Stimulated activated CD8-positive, alpha-beta memory T cell treated with anti-CD3 and anti-CD28 coated beads, Interleukin-7, amount 100 ng/mL, for 1 hour (primary cell): ENCODE measurements at places on chromosomes 13 and 19.

GRCh38 chr13:98108341-98108740 is 34.6 kb upstream of the FARP1 start:
- no peak for DNase-seq

DNA sequence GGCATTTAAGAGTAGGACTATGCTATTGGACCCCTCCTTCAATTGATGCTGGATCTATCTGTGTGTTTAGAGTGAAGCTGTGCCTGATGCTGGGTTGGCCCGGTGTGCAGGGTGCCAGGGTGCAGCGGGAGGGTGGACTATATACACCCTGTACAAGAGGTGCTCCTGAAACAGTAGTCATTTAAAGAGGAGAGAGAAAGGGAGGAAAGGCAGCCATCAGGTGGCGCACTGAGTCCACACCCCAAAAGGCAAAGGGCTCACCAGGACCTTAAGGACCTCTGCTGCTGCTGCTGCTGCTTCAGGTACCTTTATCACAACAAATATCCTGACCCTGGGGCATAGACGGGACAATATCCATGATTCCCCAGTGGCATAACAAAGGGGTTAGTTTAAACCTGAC is 39.4 kb downstream of the ZNF136 start:
- DNase-seq, result no peak

- DNase-seq, result no peak
Measured at GRCh38 chr19:52277471-52277870, 8.1 kb downstream of the ZNF766 start.

GRCh38 chr13:35768551-35768950 is 292.1 kb upstream of the MAB21L1 start:
- DNase-seq, result no peak

GRCh38 chr19:12723641-12724426 is at the start of gene TNPO2:
TSS of gene TNPO2 (minus strand) at chr19:12723932. CDS start at chr19:12720977, 2,955 bp downstream.
- peak; percentile 41 for DNase-seq

DNA sequence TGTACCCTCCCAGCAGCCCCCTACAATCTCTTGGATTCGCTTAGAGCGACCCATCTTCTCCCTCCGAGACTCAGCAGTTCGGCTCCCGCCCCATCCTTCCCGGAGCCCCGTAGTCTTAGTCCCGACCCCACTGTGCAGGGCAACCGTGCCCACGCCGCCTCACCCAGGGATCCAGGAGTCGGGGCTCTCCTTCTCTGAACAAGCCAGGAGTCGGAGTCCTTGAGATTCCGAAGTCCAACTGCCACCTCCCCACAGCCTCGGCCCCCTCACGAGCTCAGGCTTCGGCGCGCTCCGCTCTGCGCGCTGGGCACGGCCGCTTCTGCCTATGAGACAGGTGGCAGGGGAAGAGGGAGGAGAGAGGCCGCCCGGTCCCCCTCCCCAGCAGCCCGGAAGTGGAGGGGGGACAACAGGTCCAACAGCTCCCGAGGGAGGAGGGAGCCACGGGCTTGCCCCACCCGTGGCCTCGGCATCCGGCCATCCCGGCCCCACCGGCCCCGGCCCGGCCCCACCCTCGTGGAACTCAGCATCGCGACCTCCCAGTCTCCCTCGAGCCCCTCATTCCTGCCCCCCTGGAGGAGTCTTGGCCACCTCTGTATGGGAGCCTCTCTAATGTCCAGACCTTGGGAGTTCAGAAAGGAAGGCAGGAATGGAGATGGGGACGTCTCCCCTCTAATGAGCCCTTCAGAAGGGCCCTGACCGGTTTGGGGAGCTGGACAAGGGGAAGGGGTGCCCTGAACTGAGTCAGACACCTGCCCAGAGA is at the start of gene PHLDB3:
Gene PHLDB3 (minus strand): TSS at position 321 of the 760 bp plus-strand sequence. CDS start 628 bp downstream, outside the sequence.
- no peak for DNase-seq

- no peak for DNase-seq
Measured at GRCh38 chr19:38196245-38196837, 27.7 kb downstream of the DPF1 start.

DNA sequence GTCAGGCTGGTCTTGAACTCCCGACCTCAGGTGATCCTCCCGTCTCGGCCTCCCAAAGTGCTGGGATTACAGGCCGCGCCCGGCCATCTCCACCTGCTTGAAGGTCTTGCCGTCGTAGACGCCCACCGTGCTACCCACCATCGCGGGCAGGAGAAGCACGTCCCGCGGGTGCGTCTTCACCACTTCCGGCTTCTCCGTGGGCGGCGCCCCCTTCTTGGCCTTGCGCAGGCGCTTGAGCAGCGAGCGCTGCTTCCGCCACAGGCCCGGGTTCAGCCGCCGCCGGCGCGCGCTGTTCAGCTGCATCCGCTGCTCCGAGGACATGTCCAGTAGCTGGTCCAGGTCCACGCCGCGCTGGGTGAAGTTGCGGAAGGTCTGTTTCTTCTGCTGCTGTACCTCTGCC is 21.6 kb downstream of the EFNA2 start:
- no peak for DNase-seq

- DNase-seq, result no peak
Measured at GRCh38 chr13:84896128-84896527, 903.1 kb downstream of the SLITRK6 start.

- DNase-seq, result no peak
Measured at GRCh38 chr19:58364146-58364545, 1.6 kb upstream of the ZNF497 start.

GRCh38 chr13:61123538-61124289 is 291.9 kb downstream of the PCDH20 start:
- DNase-seq, result no peak

DNA sequence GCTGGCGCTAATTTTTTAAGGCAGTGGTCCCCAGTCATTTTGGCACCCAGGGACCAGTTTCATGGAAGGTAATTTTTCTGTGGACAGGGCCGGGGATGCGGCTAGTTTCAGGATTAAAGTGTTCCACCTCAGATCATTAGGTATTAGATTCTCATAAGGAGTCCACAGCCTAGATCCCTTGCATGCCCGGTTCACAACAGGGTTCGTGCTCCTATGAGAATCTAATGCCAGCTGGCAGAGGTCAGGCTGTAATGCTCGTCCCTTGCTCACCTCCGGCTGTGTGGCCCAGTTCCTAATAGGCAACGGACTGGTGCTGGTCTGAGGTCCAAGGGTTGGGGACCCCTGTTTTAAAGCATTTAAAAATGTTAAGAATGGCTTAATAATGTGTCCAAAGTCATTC is 54.1 kb downstream of the GPC6 start:
- no peak for DNase-seq

- DNase-seq, result no peak
Measured at GRCh38 chr13:71460211-71460610, 406.8 kb downstream of the DACH1 start.

- no peak for DNase-seq
Measured at GRCh38 chr13:97948041-97948440, 5.4 kb upstream of the IPO5 start.

GRCh38 chr13:98443329-98443728 is 133.6 kb downstream of the STK24 start:
- DNase-seq, result no peak

DNA sequence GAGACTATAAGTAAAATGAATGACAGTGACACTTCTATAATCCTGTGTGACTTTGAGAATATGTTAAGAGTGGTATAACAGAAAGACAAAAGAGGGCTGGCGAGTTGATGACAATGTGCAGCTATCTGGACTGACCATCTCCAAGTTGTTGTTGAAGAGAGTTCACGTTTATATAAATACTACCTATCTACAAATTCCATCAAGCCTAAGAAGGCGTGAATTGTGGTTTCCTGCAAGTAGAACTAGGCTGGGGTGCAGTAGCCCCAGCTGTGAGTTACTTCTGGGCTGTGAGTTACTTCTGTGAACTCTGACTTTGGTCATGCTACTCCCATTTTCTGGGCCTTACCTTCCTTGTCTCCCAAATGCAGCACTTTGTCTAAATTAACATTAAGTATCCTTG is 561.0 kb downstream of the TBC1D4 start:
- no peak for DNase-seq

DNA sequence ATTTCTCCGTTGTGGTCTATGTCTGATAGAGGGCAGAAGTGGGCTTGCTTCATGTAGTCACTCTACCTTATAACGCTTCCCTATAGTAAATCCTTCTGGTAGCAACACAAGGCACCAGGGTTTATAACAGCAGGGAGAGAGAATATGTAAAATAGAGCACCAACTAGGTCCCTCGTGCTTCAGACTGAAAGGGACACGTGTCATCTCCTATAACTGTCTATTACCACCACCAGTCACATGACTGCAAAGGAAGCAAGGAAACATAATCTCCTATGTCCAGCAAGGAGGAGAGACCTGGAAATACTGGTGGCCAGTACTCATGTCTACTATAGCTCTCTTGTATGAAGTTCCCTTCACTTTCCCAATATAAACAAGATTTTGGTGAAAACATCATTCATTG is 79.2 kb downstream of the SLAIN1 start:
- no peak for DNase-seq

GRCh38 chr19:45789035-45789786 is 3.4 kb downstream of the DMWD start:
- no peak for DNase-seq

DNA sequence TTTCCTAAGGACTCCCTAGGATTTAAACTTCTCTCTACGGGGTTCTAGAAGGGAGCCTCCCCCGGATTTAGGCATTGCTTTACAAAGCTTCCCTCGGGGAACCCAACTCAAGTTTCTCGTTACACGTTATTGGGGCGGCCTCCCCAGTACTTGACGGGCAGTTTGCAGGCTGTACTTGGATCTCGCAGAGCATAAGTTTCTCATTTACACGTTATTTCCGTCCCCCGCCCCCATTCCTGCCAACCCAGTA is 584 bp downstream of the SMG9 start:
- no peak for DNase-seq

- DNase-seq, result no peak
Measured at GRCh38 chr19:40799558-40800338, 757 bp downstream of the EGLN2 start.

DNA sequence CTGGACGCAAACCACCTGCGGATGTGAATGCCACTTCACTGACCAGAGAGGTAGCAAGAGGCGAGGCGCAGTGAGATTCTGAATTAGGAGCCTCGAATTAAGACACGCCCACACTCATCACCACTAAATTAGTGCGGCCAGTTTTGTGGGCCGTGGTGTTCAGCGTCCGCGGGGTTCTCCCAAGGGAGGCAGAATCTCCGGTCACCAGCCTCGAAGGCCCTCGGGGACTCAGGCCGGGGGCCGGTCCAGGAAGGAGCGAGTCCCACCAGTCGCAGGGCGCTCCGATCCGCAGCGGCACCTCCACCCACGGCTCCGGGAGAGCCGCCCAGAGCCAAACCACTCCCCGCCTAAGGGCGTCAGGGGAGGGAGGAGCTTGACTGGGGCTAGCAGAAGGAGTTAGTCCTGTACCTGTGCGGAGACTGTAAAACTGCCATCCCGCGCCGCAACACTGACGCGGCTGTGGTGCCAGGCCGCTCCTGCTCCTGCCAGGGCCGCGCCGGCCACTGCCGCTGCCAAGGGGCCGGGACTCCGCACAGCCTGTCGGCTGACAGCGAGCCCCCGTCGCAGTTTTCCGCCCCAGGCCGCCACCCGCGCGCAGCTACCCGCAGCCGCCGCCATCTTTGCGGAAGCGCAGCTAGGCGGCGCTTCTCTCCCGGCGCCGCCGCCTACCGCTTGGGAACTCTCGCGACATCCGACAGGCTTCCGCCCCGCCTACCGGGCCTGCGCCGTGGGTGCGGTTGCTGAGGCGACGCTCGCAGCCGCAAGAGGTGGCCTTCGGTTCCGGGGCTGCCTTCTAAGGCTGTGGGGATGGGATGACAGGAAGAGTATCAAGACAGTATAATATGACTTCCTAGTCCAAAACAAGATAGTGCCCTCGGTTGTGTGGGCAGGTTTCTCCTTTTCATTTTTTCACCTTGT is at the start of gene MICU2:
Gene MICU2 (minus strand): TSS at position 640 of the 918 bp plus-strand sequence. CDS start 22 bp downstream, at position 618.
- DNase-seq, result peak; percentile 88

DNA sequence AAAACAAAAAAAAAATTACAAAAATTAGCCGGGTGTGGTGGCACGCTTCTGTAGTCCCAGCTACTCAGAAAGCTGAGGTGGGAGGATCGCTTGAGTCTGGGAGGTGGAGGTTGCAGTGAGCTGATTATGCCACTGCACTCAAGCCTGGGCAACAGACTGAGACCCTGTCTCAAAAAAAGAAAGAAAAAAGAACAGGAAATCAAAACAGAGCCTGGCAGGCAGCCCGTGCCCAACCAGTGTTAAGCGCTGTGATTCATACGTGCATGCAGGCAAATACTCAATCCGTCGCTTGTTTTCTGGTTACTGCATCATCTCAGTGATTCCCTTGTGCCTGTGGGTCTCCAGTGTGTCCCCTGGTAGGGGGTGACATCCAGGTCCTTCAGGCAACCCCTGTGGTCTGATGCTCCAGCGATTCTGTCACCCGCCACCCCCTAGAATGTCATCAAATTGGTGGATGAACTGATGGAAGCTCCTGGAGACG is 18.1 kb downstream of the DDX39A start:
- DNase-seq, result no peak

- no peak for DNase-seq
Measured at GRCh38 chr13:91280801-91281200, 66.7 kb upstream of the MIR17HG start.

DNA sequence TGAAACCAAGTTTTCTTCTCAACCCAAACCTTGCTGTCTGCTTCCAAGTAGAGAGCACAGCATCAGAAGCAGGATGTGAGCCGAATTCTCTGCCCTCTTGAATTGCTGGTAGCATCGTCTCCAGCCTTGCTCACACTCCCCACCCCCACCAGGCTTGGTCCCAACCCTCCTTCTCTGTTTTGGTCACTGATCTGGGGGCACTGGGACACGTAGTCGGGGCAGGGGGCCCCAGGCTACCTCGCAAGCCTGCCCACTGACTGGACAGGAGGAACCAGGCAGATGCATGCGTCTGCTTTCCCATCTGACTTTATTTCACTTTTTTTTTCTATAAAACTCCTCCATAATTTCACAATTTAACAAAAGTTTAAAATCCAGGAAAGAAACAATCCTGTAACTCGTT is 69.7 kb downstream of the MLLT1 start:
- DNase-seq, result no peak

- DNase-seq, result no peak
Measured at GRCh38 chr13:34507630-34508029, 434.4 kb upstream of the NBEA start.

- DNase-seq, result no peak
Measured at GRCh38 chr13:113968463-113969310, 5.2 kb downstream of the C13orf46 start.

GRCh38 chr19:46967578-46968032 is 52.0 kb upstream of the NPAS1 start:
- DNase-seq, result no peak

DNA sequence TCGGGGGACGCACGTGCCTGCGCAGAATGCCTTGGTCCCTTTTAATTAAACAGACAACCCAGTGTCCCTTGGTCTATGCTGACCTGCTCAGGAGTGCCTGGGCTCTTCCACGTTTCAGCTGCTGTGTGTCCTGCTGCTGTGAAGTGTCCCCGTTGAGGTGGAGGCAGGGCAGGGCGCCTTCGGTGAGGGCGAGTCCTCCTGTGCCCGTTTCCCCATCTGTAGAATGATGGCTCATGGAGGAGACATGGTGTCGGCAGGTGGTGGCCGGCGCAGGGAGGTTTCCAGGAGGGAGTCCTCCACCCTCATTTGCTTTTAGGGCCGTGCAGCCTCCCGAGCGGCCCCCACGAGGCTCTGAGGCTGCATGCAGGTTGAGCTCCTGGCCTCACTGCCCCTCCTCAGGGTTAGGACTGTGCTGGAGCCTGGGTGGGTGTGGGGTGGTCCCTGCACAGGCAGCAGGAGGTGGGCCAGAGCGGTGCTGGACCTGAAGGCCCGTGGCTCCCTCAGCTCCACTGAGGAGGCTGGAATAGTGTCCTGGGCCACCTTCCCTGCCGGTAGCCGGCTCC is 8.8 kb downstream of the STK11 start:
- no peak for DNase-seq
